RPMI7951 (cell line): ENCODE measurements at places on chromosomes 12 and 14. TPM values are rescaled to one million over a fixed set of nuclear protein-coding genes. Genes with fewer than 3 reads are reported as not detected.
A peak's percentile ranks its signal among the peaks of the same experiment; 100 is the strongest.

Gene TMEM120B
- 2.9 and 3.4 TPM in 2 replicates for total RNA-seq

Gene CDCA3
- 171 and 198 TPM in 2 replicates for total RNA-seq

DNA sequence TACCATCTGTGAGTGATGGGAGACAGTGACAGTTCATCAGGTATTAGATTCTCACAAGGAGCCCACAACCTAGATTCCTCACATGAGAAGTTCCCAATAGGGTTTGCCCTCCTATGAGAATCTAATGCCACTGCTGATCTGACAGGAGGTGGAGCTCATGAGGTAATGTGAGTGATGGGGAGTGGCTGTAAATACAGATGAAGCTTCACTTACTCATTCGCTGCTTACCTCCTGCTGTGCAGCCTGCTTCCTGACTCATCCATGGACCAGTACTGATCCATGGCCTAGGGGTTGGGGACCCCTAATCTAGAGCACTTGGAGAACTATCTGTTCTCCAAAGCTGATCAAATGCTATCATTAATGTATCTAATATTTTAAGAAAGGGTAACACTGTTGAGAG is 17.7 kb downstream of the CLEC2D start:
- peak; percentile 64 for DNase-seq

DNA sequence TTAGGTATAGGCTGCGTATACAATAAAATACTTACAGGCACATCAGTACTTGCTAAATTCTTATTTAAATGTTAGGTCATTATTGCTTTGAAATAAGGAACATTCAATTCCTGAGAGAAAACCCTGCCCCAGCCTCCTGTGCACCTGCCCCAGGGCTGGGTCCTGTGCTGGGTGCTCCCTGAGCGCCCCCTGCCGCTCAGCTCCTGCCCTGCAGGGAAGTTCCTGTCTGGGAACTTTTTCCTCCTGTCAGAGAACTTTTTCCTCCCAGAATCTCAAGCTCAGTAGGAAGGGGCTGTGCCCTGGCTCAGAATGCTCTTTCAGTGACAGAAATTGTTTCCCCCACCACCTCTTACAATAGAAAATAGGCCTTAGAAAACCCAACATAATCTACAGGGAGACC is 751.1 kb downstream of the TMEM121 start:
- no peak for DNase-seq

- DNase-seq, result peak; percentile 33
Measured at GRCh38 chr12:79597910-79598309, 92.9 kb downstream of the PAWR start.
